ENCODE measurements at places on chromosomes 16 and 17. TPM values are rescaled to one million over a fixed set of nuclear protein-coding genes. Genes with fewer than 3 reads are reported as not detected.

DNA sequence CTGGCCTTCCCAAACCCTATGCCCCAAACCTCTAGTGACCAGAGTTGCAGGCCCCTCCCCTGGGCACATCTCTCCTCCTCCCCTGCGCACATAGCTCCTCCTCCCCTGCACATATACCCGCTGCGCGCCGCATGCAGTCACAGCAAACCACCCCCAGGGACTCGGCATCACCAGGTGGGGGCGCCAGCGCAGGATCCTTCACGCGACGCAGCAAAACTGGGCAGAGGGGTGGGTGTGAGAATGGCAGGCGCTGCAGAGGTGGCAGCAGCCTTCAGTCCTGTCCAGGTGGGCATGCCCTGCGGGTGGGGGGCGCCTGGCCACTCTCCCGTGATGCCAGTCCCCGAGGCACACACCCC, 5.6 kb downstream of the CORO6 start:
- H3K36me3 ChIP-seq: no peaks in the 10 kb centered on the region
- no peaks in the 10 kb centered on the region for H3K27me3 ChIP-seq
- DNase-seq: peak; percentile 51

- DNase-seq: no peak
- H3K4me3 ChIP-seq: no peak overlapping the region
- no peaks in the 10 kb centered on the region for H3K4me1 ChIP-seq
- H3K27me3 ChIP-seq: peaks cover 28% of the 10 kb centered on the region
These were observed 54.9 kb downstream of the SNX11 start for GRCh38 chr17:48162306-48162934.

DNA sequence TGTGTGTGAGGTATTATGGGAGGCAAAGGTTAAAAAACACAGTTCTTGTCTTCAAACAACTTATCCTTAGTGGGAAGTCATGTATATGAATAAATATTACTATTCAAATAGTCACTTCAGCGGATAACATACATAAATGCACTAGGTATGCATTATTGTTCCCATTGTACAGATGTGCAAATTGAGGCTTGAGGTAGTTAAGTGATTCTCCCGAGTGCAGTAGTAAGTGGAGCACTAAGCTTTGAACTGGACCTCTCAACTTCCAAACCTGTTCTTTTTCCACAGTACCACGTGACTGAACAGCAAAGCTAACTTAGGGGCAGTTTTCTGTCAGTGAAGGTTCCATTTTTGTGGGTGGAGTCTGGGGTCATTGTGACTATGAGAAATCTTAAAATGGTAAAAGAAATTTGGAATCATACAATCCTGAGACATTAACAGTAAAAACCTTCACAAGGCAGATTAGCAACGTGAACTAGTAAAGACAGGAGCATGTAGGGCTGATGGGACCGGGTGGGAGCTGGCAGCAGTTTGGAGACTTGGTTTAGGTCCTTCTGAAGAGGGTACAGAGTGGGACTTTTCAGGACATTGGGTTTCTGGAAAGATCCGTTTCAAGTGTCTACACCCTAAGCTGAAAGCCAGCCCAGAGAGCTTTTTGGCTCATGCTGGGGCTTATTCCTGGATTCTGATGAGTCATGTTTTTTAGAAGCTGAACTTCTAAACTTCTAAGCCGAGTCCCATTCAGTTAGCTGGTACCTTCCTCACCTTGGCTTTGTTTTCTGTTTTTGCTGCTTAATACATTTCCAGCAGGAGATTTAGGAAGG, 204.9 kb downstream of the PRKCA start:
- H3K27me3 ChIP-seq: no peaks in the 10 kb centered on the region
- peak overlapping the region; percentile 88 for H3K27ac ChIP-seq
- H3K36me3 ChIP-seq: no peaks in the 10 kb centered on the region

DNA sequence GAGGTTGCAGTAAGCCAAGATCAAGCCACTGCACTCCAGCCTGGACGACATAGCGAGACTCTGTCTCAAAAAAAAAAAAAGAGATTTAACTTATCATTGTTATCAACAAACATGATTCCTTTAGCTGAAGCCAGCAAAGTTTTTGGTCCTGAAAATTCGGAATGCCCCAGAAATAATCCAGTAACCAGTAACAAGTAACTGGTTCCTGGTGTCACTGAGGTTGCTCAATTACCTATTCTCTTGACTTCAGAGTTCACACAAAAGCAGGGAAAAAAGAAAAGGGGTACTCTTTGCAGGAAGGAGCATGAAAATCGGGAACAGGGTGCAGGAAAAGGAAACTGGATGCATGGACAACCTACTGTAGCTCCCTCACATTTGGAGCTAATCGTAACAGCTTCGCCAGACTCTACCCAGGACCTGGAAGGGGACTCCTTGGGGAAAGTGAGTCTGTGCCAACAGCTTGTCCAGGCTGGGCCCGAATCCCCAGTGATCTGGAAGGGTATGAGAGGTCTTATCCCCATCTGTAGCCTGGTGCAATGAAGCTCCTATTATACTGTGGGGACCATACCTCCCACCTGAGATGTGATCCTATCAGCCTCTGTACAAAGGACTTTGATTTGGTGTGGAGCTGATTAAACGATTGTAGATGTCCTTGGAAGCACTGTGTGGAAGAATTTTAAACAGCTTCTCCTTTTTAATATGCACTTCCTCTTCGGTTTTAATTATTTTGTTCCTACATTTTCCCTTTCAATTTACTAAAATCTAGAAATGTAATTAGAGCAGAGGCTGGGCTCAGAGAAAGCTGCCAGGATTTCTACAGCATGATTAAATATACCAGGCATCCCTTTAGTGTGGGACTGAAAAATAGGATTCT, 3.4 kb upstream of the SPOP start:
- H3K27me3 ChIP-seq: no peaks in the 10 kb centered on the region
- H3K4me1 ChIP-seq: peaks cover 11% of the 10 kb centered on the region
- H3K36me3 ChIP-seq: no peaks in the 10 kb centered on the region
- no peak overlapping the region for H3K4me3 ChIP-seq

DNA sequence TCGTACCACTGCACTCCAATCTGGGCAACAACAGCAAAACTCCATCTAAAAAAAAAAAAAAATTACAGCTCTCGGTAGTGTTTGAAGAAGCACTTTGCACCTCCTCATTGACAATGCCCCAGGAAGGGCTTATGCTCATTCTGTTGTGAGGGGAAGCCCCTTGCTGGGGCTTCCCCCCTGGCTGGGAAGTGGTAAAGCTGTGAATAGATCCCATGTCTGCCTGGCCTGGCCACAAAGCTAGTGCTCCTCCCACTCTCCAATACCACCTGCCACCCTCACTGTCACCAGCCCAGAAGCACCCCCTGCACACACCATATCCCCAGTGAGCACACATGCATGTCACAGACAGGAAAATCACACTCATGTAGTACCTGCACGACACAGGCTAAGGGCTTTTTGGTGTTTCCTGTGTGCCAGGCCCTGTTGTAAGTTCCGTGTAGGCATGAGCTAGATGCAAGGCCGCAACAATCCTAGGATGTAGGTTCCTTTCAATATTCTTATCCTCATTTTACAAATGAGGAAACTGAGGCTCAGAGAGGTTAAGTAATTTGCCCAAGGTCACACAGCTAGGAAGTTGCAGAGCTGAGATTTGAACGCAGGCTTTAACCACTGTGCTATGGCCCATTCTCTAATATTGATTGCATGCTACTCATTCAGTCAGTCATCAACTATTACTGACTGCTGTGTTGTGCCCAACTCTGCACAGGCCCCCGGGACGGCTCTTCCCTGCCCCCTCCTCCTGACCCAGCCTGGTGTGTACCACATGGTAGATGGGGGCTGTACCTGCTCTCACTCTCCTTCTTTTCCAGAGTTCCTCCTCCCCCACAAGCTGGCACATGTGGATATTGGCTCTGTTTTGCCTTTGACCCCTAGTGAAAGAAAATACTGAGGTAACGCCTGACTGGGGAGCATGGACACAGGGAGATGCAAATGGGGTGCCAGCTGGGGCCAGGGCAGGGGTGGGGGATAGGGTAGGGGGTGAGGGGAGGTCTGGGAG, 11.9 kb upstream of the COL1A1 start:
- no peaks in the 10 kb centered on the region for H3K27me3 ChIP-seq
- peaks cover 84% of the 10 kb centered on the region for H3K4me1 ChIP-seq
- DNase-seq: peak; percentile 40

DNA sequence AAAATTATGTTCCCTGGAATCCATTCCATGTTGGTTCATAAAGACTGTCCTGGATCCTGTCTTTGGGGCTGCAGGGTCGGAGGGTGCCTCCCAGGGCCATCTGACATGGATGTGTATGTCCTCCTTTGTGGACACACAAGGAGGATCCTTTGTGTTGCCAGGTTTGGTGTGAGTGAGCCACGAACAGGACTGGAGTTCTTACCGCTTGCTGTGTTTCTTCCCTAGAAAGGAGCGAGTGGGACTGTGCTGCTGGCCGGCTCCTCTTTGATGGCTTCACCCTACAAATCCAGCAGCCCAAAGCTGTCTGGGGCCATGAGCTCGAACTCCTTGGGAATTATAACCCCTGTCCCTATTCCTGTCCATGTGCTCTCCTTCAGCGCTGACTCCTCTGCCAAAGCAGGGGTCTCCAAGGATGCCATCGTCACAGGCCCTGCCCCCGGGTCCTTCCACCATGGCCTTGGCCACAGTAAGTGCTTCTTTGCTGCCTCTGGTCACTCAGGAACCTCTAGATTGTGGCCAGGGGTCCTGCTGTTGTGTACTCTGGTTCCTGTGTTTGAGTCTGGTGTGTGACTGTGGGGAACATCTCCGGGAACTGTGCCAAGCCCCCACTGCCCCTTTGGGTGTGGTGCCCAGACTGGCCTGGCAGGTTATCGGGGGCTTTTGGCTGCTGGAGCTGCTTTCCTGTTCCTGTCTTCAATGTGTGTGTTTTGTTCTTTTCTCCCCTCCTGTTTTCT, 29.5 kb downstream of the UBN1 start:
- no peak overlapping the region for H3K4me3 ChIP-seq
- H3K27ac ChIP-seq: no peak overlapping the region
- DNase-seq: no peak
- peaks cover 34% of the 10 kb centered on the region for H3K36me3 ChIP-seq
- no peaks in the 10 kb centered on the region for H3K27me3 ChIP-seq

- H3K27me3 ChIP-seq: 0 out of 2 replicates have a peak, but pooled peaks cover 4% of the 10 kb centered on the region
- no peaks in the 10 kb centered on the region for H3K36me3 ChIP-seq
- DNase-seq: no peak
- no peaks in the 10 kb centered on the region for H3K4me1 ChIP-seq
- no peak overlapping the region for H3K27ac ChIP-seq
- no peak overlapping the region for H3K4me3 ChIP-seq
These were observed 68.9 kb downstream of the KCNJ2 start for GRCh38 chr17:70238228-70238627.

GRCh38 chr16:16015849-16016248, 66.4 kb downstream of the ABCC1 start:
- DNase-seq: no peak
- H3K27me3 ChIP-seq: no peaks in the 10 kb centered on the region

DNA sequence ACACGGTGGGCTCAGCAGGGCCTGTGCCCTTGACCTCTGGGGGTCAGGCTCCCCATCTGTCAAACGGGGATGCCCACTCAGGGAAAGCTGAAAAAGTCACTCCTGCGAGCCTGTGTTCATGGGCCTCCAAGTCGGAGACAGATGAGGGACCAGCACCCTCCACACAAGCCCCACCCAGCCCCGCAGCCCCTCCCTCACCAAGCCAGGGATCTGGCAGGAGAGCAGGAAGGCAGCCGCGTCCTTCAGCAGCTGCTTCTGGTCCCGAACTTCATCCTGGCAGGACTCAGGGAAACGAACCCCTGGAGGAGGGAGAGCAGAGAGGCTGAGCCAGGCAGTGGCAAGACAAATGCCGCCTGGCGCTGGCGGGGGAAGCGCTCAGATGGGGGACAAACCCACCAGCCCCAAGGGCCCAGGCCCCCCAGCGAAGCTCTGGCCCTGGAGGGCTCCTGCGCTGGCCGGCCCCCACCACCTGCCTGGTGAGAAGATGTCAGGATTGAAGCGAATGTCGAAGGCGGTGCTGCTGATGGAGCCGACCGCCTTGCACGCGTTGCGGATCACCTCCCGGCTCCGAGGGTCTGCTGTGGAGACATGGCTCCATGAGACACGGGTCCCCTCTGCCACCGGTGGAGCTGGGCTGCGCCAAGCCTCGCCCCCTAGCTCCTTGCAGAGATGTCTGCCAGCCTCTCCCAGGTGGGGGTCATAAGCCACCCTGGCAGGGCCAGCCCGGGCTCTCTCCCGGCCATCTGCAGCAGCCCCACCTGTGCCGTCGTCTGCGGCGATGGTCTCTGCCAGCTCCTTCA, 15.4 kb downstream of the CLUH start:
- DNase-seq: no peak
- no peaks in the 10 kb centered on the region for H3K4me1 ChIP-seq
- no peaks in the 10 kb centered on the region for H3K27me3 ChIP-seq
- H3K4me3 ChIP-seq: no peak overlapping the region

DNA sequence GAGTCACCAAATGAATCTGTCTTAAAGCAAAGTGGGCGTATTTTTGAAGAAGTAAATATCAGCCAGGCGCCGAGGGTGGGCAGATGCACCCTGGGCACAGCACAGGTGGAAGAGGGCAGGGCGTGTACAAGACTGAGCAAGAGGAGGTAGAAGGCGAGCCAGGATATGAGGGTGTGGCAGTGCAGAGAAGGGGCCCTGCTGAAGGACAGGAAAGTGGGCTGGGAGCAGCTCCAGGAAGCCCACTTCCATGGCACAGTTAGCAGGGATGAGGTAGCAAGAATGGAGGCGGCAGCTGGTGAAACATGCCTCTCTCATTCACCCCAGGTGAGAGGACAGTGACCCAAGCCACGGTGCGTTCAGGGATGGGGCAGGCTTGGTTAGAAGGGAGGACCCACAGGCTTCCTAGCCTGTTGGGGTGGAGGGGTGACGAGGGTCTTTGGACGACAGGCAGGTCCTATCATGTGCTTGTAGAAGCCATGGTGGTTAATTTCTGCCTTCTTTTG, 149.3 kb downstream of the CLEC16A start:
- H3K27me3 ChIP-seq: no peaks in the 10 kb centered on the region
- H3K27ac ChIP-seq: no peak overlapping the region
- H3K36me3 ChIP-seq: no peaks in the 10 kb centered on the region
- DNase-seq: no peak
- no peak overlapping the region for H3K4me3 ChIP-seq

DNA sequence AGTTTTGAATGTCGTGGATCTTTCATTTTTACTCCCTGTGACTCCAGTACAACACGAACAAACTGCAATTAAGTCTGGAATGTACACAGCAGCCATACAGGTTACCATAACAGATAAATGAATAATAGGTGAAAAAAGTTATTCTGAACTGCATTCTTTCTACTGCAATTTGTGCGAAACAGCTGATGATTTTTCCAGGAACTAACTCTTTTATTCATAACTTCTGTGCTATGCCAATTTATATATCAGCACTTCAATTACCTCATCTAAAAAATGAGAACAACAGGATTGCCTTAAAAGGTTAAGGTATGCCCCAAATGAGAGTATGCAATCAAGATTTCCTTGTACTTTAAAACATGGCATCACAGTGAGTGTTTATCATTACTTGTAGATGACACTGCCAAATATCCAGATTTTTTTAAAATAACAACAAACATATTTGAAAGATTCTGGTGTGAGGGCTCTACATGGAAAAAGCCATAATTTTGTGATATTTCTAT, 238.9 kb downstream of the CDH8 start:
- H3K27me3 ChIP-seq: no peaks in the 10 kb centered on the region
- no peaks in the 10 kb centered on the region for H3K36me3 ChIP-seq
- H3K27ac ChIP-seq: no peak overlapping the region
- H3K4me3 ChIP-seq: no peak overlapping the region
- no peak for DNase-seq

Gene RHOT2
- total RNA-seq: 44.9 TPM

Gene AIPL1
- not detected for total RNA-seq

Gene RHBDL1
- 0.89 TPM for total RNA-seq

Gene ALOX12B
- total RNA-seq: not detected

Gene CRYBA1
- total RNA-seq: not detected

Data from GM23248 (cell line).